ENCODE measurements at places on chromosomes 5 and 9.

- no peak for DNase-seq
Measured at GRCh38 chr9:26244661-26245451, 566.6 kb upstream of the TUSC1 start.

GRCh38 chr5:119468286-119468685 lies 16.0 kb downstream of the HSD17B4 start:
- no peak for DNase-seq

GRCh38 chr9:89686126-89686525 lies 81.3 kb downstream of the GADD45G start:
- DNase-seq = no peak

DNA sequence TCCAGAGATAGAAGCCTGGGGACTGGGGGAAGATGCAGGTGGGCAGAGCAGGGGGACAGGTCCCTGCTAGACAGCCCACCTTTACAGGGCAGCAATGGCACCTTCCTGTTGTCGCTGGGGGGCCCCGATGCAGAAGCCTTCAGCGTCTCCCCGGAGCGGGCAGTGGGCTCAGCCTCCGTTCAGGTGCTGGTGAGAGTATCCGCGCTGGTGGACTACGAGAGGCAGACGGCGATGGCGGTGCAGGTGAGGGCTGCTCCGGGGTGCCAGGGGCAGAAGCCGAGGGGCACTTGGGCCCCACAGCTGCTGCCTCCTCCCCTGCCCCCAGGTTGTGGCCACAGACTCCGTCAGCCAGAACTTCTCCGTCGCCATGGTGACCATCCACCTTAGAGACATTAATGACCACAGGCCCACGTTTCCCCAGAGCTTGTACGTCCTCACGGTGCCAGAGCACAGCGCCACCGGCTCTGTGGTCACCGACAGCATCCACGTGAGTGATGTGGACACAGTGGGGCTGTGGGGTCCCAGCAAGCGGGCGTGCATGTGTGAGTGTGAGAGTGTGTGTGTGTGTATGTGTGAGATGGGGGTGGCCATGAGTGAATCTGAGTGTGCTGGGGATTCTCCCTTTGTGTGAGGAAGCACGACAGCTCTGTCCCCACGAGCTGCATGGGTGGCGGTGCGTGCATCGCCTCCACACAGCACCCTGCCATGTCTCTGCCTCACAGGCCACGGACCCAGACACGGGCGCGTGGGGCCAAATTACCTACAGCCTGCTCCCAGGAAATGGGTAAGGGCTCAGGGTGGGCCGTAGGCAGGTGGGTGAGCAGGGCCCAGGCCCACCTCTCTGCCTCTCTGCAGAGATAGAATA lies 28.4 kb downstream of the CDHR2 start:
- no peak for DNase-seq

All from glomerular endothelial cell (primary cell).